ENCODE measurements at places on chromosomes 4 and X. TPM values are rescaled to one million over a fixed set of nuclear protein-coding genes. Genes with fewer than 3 reads are reported as not detected.
A peak's percentile ranks its signal among the peaks of the same experiment; 100 is the strongest.

Gene KLF8
- 6.8 TPM for total RNA-seq

GRCh38 chr4:113116414-113117357 lies 67.2 kb downstream of the ANK2 start:
- H3K4me1 ChIP-seq: no peaks in the 10 kb centered on the region
- H3K27ac ChIP-seq: no peak overlapping the region
- H3K36me3 ChIP-seq: no peaks in the 10 kb centered on the region
- H3K27me3 ChIP-seq: no peaks in the 10 kb centered on the region

Gene DDIT4L
- 0.14 TPM for total RNA-seq

- no peaks in the 10 kb centered on the region for H3K36me3 ChIP-seq
- no peaks in the 10 kb centered on the region for H3K27me3 ChIP-seq
- H3K4me1 ChIP-seq: peaks cover 20% of the 10 kb centered on the region
- DNase-seq: peak; percentile 23
Measured at GRCh38 chrX:68829582-68830418, 979 bp downstream of the EFNB1 start.

GRCh38 chrX:72271091-72271788 lies 5.8 kb downstream of the RPS4X start:
- H3K27me3 ChIP-seq: no peaks in the 10 kb centered on the region
- no peak for DNase-seq
- peak overlapping the region; percentile 5 for H3K4me3 ChIP-seq
- peaks cover 56% of the 10 kb centered on the region for H3K4me1 ChIP-seq
- H3K27ac ChIP-seq: peak overlapping the region; percentile 12

GRCh38 chrX:86910602-86911311 lies 606.8 kb upstream of the KLHL4 start:
- H3K27me3 ChIP-seq: no peaks in the 10 kb centered on the region
- H3K27ac ChIP-seq: no peak overlapping the region
- DNase-seq: no peak
- no peaks in the 10 kb centered on the region for H3K36me3 ChIP-seq

- no peak overlapping the region for H3K27ac ChIP-seq
- no peak for DNase-seq
- no peaks in the 10 kb centered on the region for H3K4me1 ChIP-seq
- H3K4me3 ChIP-seq: no peak overlapping the region
- no peaks in the 10 kb centered on the region for H3K27me3 ChIP-seq
- no peaks in the 10 kb centered on the region for H3K36me3 ChIP-seq
Measured at GRCh38 chrX:53969540-53969939, 74.7 kb downstream of the PHF8 start.

Gene SUPT20HL2
- not detected for total RNA-seq

DNA sequence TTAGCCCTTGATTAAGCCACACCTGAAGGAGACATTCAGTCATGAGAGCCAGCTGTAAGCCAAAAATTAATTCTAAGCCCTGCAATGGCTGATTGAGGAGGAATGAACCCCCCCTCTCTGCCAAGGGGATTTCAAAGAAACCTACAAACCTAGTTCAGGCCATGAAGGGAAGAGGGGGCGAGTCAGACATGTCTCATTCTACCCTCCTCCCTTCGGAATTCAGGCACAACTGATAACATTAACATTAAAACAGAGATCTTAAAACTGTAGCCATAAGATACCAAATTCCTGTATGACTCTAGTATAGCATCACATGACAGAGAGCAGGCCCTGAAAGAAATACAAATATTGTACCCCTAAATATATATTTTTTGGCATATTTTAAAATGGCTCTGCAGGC lies 40.4 kb upstream of the AFAP1 start:
- H3K27ac ChIP-seq: no peak overlapping the region
- no peak overlapping the region for H3K4me3 ChIP-seq
- H3K36me3 ChIP-seq: no peaks in the 10 kb centered on the region
- peak; percentile 40 for DNase-seq

Gene ANOS1
- total RNA-seq: 15.3 TPM

- H3K4me1 ChIP-seq: no peaks in the 10 kb centered on the region
- no peak overlapping the region for H3K27ac ChIP-seq
- DNase-seq: no peak
- no peak overlapping the region for H3K4me3 ChIP-seq
- H3K36me3 ChIP-seq: no peaks in the 10 kb centered on the region
- no peaks in the 10 kb centered on the region for H3K27me3 ChIP-seq
Measured at GRCh38 chrX:15235001-15235400, 34.9 kb downstream of the ASB9 start.

Measured in astrocyte (in vitro differentiated cells and primary cell).